ENCODE measurements at places on chromosomes 16 and 17.

GRCh38 chr17:62899361-62899760 is 66.7 kb upstream of the TANC2 start:
- DNase-seq = no peak

DNA sequence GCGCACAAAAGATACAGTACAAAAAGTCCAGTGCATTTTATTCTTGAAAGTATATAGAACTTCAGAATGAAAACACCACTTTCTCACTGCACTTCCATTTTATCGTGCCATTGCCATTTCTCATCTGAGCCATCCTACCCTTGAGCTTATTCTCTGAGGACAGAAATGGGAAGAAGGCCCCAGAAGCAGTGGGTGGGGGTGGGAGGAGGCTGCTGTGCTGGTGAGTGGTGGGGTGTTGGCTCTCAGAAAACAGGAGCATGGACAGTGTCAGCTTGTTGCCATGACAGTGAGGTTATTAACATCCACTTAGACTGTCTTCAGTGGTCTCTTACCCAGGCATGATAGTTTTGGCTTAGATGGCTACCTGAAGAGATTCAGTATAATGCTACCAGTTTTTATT is 4.5 kb downstream of the ATMIN start:
- DNase-seq = no peak

DNA sequence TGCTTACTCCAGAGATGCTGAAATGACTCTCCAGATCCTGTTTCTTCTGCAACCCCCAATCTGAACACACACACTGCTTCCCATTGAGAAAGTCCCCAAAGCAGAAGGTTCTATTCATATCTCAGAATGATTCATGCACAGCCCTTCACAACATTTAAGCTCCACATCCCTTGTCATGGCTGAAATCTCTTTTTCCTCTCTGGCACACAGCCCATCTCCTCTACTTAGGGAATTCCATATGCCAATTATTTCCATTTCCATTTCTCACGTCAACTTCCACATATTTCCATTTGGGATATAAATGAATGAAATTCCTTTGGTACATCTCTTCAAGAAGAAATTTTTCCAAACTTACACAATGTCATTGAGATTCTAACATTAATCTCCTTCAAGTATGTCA is 119.6 kb downstream of the CDH11 start:
- peak; percentile 69 for DNase-seq

GRCh38 chr16:4989391-4990006 is 31.4 kb downstream of the SEC14L5 start:
- DNase-seq = no peak

GRCh38 chr16:48507886-48508285 is 102.1 kb downstream of the N4BP1 start:
- DNase-seq = no peak

Measured in COLO829 (cell line).